H9 (cell line): ENCODE measurements at places on chromosomes 7 and 10. TPM values are rescaled to one million over a fixed set of nuclear protein-coding genes. Genes with fewer than 3 reads are reported as not detected.

DNA sequence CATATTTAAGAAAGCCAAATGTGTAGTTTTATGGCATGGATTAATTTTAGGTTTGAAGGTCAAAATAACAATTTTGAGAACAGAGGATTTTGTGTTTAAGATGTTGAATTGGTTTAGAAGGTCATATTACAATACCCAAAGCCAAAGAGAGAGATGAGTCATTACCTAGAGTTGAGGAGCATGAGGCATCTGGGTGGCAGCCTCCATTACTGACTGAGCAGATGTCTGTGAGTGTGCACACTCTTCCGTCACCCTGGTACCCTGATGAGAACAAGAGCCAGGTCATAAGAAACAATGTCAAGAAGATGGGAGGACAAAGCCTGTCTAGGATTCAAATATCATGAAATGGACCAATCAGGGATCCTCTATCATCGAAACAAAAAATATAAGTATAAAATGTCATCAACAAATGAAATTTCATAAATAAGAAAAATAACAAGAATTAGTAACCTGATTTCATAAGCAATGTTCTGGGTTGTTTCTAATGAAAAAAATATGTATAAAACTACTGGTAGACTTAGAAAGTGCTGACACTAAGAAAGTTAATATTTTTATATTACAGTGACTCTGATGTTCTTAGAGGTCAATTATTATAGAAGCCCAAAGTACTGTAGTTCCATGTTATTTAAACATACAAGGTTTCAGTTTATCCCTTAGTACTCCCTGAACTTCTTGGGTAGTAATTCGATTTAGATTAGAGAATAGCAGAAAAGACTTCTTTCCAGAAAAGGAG, 20.0 kb downstream of the CUBN start:
- H3K4me1 ChIP-seq = no peaks in the 10 kb centered on the region
- DNase-seq = no peak
- H3K27ac ChIP-seq = no peak overlapping the region
- no peaks in the 10 kb centered on the region for H3K27me3 ChIP-seq

DNA sequence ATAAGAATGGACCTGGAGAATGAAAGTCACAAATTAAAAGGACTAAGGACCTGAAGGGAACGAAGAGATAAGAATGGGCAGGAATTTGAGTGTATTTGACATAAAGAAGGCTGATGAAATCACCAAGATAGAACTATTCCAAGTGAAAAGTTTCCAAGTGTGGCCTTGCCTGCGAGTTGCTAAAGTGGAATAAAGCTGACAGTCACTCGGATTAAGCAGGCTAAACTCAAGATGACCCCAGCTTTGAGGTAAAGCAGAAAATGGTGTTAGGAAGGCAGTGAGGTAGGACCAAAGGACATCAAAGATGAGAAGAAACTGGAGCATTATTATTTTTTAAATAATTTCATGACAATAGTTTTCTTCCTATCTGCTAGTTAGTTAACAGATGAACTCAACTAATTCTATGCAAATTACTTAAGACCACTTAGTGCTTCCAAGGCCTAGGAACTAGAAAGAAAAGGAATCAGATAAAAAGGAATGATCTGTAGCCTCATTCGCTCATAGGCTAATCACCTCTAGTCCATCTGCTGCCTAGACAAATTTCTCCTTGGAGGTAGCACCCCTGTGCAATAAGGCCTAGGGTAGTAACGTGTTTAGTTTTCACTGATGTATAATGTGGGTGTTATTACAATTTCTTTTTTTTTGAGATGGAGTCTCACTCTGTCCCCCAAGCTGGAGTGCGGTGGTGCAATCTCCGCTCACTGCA, 34.5 kb downstream of the EZH2 start:
- peaks cover 13% of the 10 kb centered on the region for H3K4me1 ChIP-seq
- H3K27me3 ChIP-seq = no peaks in the 10 kb centered on the region
- H3K4me3 ChIP-seq = no peak overlapping the region
- DNase-seq = no peak
- H3K36me3 ChIP-seq = no peaks in the 10 kb centered on the region

- H3K27ac ChIP-seq = no peak overlapping the region
- H3K4me1 ChIP-seq = no peaks in the 10 kb centered on the region; the same call in 1 of the 2 replicates
- DNase-seq = no peak
- H3K27me3 ChIP-seq = no peaks in the 10 kb centered on the region
These were observed 786.9 kb upstream of the IGFBP3 start for GRCh38 chr7:46707973-46708372.

GJD4 gene
- not detected in 2 replicates for total RNA-seq

OR2A1 gene
- not detected in 2 replicates for total RNA-seq

DNA sequence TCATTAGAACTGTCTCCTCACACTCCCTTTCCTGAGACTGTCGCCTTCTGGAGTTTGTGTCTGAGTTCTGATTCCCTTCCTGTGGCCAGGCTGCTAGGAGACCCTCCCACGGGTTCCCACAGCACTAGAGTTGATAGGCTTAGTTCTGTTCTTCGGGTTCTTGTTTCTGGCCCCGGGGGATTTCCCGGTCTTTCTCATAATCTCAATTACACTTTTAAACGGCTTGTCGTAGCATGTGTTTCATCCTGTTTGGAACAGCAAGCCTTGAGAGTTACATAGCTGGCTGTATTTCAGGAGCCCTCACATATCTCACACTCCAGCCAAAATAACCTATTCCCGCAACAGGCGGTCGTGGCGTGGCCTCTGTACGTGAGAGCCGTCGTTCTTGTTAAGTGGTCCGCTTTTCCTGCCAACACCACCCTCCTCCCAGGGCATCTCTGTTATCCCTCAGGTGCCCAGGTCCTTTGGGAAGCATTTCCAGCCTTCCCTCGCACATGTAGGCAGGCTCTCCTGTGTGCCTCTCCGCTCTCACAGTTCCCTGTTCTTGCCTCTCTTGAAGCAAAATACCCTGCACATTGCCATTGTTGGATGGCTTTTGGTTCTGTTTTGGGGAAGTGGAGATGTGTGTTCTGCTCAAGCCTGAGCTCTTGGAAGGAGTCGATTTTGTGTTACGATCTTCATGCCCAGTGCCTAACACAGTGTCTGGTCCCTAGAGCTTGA, 46.0 kb downstream of the CDC123 start:
- H3K4me1 ChIP-seq = no peaks in the 10 kb centered on the region
- no peak overlapping the region for H3K27ac ChIP-seq
- DNase-seq = no peak
- no peaks in the 10 kb centered on the region for H3K27me3 ChIP-seq
- H3K36me3 ChIP-seq = peaks cover 68% of the 10 kb centered on the region

- peaks cover 6% of the 10 kb centered on the region; the same call in 1 of the 2 replicates for H3K4me1 ChIP-seq
- H3K4me3 ChIP-seq = peak overlapping the region; percentile 6; the same call in 1 of the 3 replicates
- H3K27ac ChIP-seq = no peak overlapping the region
These were observed 179.6 kb downstream of the CELF2 start for GRCh38 chr10:11197266-11197712.

GIMAP2 gene
- total RNA-seq = not detected in 2 replicates

THSD7A gene
- total RNA-seq = 0.42 and 0.88 TPM in 2 replicates

DNA sequence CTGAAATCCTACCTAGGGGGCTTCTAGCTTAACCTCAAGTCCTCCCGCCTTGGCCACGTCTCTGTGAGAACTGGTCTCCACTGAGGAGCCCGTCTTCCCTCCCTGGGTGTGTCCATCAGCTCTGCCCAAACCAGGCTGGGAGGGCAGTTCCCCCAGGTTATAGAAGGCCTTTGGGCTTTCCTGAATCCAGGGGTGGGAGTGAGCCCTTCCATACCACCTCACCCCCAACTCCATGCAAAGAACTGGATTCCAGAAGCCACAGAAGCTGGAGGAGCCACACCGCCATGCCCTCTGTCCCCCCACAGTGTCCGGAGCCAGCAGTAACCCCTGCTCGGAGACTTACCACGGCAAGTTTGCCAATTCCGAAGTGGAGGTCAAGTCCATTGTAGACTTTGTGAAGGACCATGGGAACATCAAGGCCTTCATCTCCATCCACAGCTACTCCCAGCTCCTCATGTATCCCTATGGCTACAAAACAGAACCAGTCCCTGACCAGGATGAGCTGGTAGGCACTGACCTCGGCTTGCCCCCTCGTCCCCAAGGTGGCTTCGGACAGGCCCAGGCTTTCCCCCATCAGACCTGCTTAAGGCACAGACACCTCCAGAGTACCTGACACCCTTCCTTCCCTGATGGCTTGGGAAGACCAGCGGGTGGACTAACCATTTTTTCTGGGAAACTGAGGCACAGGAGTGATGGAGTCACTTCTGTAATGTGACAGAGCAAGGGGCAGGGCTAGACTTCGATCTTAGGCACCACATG, 4.7 kb downstream of the CPA1 start:
- H3K27ac ChIP-seq = no peak overlapping the region
- no peaks in the 10 kb centered on the region for H3K27me3 ChIP-seq
- no peak for DNase-seq
- no peaks in the 10 kb centered on the region for H3K4me1 ChIP-seq
- H3K36me3 ChIP-seq = peaks cover 4% of the 10 kb centered on the region; the same call in 1 of the 2 replicates
- H3K4me3 ChIP-seq = no peak overlapping the region

- no peaks in the 10 kb centered on the region for H3K27me3 ChIP-seq
- no peak for DNase-seq
- no peak overlapping the region for H3K4me3 ChIP-seq
- no peak overlapping the region for H3K27ac ChIP-seq
- H3K4me1 ChIP-seq = no peaks in the 10 kb centered on the region
These were observed 286.4 kb upstream of the ADARB2 start for GRCh38 chr10:2023687-2024086.

GRCh38 chr7:66183700-66184099, 21.4 kb upstream of the TPST1 start:
- no peak overlapping the region for H3K27ac ChIP-seq
- H3K36me3 ChIP-seq = no peaks in the 10 kb centered on the region; the same call in 1 of the 2 replicates
- no peak overlapping the region for H3K4me3 ChIP-seq
- no peaks in the 10 kb centered on the region; the same call in 1 of the 2 replicates for H3K27me3 ChIP-seq
- H3K4me1 ChIP-seq = no peaks in the 10 kb centered on the region

- H3K36me3 ChIP-seq = peaks cover 43% of the 10 kb centered on the region
- H3K4me1 ChIP-seq = peaks cover 3% of the 10 kb centered on the region; the same call in 1 of the 2 replicates
- no peak for DNase-seq
- no peaks in the 10 kb centered on the region for H3K27me3 ChIP-seq
- no peak overlapping the region for H3K27ac ChIP-seq
- no peak overlapping the region for H3K4me3 ChIP-seq
These were observed 14.7 kb downstream of the COL1A2 start for GRCh38 chr7:94409200-94409948.

PON1 gene
- 0.15 and 0.90 TPM in 2 replicates for total RNA-seq

- no peaks in the 10 kb centered on the region for H3K4me1 ChIP-seq
- no peak for DNase-seq
- no peak overlapping the region for H3K4me3 ChIP-seq
- no peak overlapping the region for H3K27ac ChIP-seq
- no peaks in the 10 kb centered on the region for H3K36me3 ChIP-seq
These were observed 148.2 kb upstream of the GPR22 start for GRCh38 chr7:107321611-107322010.

GRCh38 chr7:70670288-70670687, 461.7 kb upstream of the GALNT17 start:
- peaks cover 3% of the 10 kb centered on the region; the same call in 1 of the 2 replicates for H3K4me1 ChIP-seq
- H3K36me3 ChIP-seq = no peaks in the 10 kb centered on the region
- no peak overlapping the region for H3K27ac ChIP-seq
- no peak overlapping the region for H3K4me3 ChIP-seq
- no peaks in the 10 kb centered on the region for H3K27me3 ChIP-seq

TUBB8 gene
- total RNA-seq = 0.22 and 0.57 TPM in 2 replicates

DNA sequence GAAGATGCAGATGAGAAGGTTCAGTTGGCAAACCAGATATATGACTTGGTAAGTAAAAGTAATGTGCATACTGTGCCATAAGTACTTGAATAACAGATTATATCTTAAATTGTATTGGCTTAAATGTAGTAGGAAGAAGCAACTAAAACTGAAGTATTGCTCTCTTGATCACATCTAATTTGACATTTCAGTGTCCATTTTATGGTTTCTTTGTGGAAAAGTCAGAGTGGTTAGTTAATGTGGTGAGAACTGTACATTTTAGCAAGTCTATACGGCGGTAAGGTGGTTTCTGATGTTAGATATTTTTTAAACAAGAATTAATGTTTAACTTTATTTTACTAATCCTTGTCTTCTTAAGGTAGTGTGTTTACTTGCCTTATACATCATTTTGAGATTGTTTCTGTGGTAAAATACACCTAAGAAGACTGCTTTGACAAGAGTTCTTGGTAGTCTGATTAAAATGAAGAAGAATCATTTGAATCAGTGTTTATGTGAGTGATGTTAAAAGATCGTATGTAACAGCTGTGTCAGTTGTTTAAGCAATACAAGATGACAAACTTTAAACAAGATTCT, 5.1 kb downstream of the ING3 start:
- no peaks in the 10 kb centered on the region for H3K27me3 ChIP-seq
- H3K4me1 ChIP-seq = peaks cover 3% of the 10 kb centered on the region; the same call in 1 of the 2 replicates
- no peak overlapping the region for H3K4me3 ChIP-seq
- H3K27ac ChIP-seq = no peak overlapping the region
- peaks cover 12% of the 10 kb centered on the region for H3K36me3 ChIP-seq
- no peak for DNase-seq

C10orf62 gene
- 0.31 TPM in 1 of 2 replicates, not detected in the other for total RNA-seq

DNA sequence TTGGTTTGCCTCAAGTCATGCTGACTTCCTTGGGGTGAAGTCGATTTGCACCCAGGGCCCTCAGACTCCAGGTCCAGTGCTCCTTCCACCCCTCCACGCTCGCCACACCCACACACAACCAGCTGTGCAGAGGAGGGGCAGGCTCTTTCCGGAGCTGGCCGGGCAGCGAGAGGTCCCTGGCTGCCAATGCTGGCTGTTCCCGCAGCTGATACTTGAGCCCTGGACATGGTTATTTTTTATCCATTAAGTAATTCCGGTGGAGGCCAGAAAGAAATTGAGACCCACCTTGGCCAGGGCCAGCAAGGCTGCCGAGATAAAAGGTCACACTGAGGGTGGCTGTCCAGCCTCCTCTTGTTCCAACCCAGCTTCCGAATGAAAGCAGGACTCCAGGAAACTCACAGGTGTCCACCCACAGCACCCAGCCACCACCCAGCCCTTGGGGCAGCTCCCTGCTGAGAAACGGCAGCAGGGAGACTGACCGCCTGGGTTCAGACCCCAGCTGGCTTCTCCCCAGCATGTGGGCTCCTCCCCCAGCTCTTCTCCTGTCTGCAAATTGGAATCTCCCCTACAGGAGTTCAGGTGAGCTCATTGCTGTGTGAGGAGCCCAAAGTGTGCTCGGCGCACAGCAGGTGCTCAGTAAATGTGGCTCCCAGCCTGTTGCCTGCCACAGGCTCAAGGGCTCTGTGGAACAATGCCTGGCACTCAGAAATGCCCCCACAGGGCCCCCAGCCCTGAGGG, 77.8 kb downstream of the PDGFA start:
- no peak overlapping the region for H3K27ac ChIP-seq
- H3K4me1 ChIP-seq = no peaks in the 10 kb centered on the region; the same call in 1 of the 2 replicates
- H3K36me3 ChIP-seq = peaks cover 2% of the 10 kb centered on the region; the same call in 1 of the 3 replicates
- DNase-seq = no peak
- no peak overlapping the region for H3K4me3 ChIP-seq

PWWP2B gene
- 9.5 and 10.0 TPM in 2 replicates for total RNA-seq

- H3K27me3 ChIP-seq = no peaks in the 10 kb centered on the region
- no peaks in the 10 kb centered on the region for H3K4me1 ChIP-seq
- 0 out of 2 replicates have a peak, but pooled peaks cover 3% of the 10 kb centered on the region for H3K36me3 ChIP-seq
- no peak overlapping the region for H3K4me3 ChIP-seq
- DNase-seq = no peak
These were observed 168.9 kb downstream of the PKD1L1 start for GRCh38 chr7:47779341-47779771.
